Naive thymus-derived CD4-positive, alpha-beta T cell (primary cell): ENCODE measurements at places on chromosomes 2 and 18. TPM values are rescaled to one million over a fixed set of nuclear protein-coding genes. Genes with fewer than 3 reads are reported as not detected.

The ONECUT2 gene
- not detected for total RNA-seq

The CTAGE1 gene
- not detected for total RNA-seq

The TSPYL6 gene
- total RNA-seq = not detected

The ELOA2 gene
- not detected for total RNA-seq

The OSR1 gene
- not detected for total RNA-seq
